ENCODE measurements at places on chromosomes 7 and 10.

GRCh38 chr7:137393570-137393969 lies 50.0 kb upstream of the PTN start:
- no peak for DNase-seq

GRCh38 chr7:140923358-140924006 lies 1.2 kb downstream of the BRAF start:
- no peak for DNase-seq

DNA sequence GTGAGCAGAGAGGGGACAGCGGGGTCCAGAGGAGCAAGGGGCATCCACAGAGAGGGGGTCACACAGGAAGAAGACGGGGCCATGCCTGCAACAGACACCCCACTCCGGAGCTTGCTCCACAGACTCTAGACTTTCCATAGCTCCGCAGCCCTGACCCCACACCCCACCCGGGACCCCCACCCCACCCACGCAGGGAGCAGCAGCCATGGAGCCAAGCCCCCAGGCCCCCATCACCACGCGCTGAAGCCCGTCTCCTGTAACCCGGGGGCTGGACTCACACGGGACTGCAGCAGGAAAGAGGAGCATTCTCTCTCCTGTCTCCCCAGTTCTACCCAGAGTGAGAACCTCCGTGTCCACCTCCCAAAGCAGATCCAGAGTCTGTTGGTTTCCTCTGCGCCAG lies 38.8 kb upstream of the ADGRA1 start:
- no peak for DNase-seq

- no peak for DNase-seq
These were observed 79.2 kb downstream of the SRPK2 start for GRCh38 chr7:105309235-105310169.

GRCh38 chr10:130479926-130480325 lies 343.7 kb downstream of the GLRX3 start:
- DNase-seq = no peak

DNA sequence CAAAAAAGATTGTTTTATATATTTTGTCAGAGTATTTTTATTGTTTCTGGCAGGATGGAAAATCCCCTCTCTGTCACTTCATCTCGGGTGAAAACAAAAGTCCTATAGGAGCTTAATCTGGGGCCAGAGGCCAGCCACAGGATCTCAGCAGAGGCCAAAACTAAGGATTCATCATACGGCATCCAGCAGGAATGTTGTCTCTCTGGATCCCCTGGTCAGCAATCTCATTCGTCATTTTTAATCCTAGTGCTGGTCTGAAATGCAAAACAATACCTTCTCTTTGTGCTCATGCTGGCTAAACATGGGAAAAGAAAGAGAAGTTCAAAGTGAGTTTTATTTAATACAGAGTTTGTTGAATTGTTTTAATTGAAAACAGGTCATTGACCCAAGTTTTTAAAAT lies 482.5 kb upstream of the AUTS2 start:
- DNase-seq = no peak

- DNase-seq = no peak
These were observed 19.4 kb upstream of the SRGN start for GRCh38 chr10:69068549-69068948.

DNA sequence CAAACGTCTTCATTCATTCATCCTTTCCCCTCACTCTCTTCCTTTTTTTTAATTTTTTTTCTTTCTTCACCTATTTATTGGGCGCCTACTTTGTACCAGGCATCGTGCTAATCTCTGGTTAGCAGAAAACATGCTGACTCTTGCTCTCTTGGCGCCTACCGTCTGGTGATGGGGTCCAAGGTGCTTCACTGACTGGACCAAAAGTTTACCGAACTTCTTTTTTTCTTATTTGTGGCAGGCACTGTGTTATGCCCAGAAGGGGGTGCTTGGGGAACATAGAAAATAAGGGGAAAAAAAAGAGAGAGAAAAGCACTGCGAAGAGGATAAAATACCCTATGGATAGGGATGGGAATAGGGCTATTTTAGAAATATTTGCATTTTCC lies 505 bp upstream of the FAM204A start:
- DNase-seq = no peak

DNA sequence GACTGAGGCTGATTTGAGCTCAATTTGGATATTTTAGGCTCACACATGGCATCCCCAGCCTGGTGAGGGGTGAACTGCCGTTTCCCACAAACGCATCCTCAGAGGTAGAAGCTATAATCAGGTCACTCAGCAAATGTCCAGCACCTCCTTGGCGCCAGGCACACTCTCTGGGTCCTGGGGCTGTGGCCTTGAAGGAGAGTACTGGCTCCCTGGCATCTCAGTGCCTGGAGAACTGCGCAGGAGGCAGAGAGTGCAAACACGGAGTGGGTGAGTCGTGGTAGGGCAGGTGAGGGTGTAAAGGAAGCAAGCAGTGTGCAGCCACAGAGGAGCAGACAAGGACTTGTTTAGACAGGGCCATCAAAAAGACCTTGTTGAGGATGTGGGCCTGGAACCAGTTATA lies 224.0 kb upstream of the ZNF32 start:
- DNase-seq = no peak

DNA sequence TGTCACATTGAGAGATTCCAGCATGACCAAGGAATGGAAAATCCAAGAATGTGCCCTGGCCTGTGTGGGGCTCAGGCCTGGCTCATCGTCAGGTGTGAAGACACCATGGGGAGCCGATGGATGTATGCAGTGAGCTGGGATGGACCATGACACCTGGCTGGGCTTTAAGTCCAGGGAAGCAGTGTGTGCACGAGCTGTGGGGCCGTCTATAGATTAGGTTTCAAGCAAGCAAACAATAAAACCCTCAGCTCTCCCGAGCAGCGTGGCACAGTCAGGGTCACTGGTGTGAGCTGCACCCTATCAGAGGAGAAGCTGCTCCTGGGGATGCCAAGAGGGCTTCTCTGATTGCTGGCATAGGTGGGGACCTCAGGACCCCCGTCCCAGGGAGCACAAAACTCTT lies 50.5 kb upstream of the DLG5 start:
- no peak for DNase-seq

DNA sequence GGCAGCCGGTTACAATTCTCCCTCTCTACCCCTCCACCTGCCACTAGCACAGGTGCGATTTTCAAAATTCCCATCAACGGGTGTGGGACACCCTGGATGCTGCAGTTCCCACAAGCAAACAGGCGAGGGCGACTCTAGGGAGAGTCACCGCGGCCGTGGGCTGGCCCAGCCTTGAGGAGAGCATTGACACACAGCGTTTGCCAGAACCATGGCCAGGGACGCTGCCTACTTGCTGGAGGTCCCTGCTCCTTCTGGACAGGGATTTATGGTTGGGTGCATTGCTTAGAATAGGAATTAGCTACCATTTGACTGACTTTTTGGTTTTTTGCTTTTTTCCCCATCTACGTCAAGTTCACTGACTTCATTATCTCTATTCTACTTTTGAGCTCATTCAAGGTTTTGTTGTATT lies 19.0 kb upstream of the CLDN4 start:
- DNase-seq = no peak

- no peak for DNase-seq
These were observed 45.1 kb downstream of the NOD1 start for GRCh38 chr7:30433506-30433905.

DNA sequence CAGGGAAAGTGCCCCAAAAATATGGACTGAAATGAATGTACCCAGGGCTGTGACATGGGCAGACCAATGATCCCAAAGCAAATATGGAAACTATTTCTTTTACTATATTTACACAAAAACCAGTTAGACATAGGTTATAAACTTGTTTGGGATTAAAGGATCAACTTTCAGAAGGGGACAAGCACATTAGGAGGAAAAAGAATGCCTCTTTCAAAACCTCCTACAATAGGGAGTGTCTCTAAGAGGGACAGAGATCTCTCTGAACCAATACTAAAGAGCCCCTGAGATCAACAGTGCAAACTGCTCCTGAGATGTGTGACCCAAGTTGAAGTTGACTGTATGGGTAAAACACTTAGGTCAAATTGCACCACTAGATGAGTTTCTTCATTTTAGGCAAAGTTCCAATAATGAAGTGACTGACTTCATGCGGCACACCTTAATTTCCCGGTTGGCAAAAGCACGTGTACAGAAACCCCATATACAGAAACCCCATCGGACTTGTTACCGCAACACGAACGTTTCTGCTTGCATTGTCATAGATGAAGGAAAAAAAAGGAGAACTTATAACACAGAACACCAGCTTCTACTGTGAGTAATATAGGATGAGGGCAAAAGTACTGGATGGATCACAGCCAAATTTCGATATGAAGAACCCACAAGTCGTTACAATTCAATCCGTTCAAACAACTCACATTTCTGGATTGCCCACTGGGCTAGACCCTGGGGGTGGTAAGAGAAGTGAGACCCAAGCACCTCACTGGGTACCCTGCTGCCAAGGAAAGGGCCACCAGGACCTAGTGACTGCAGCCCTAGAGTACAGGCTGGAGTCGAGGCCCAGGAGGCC lies 4.3 kb downstream of the SVIL start:
- no peak for DNase-seq

- DNase-seq = no peak
These were observed 56.2 kb downstream of the CREM start for GRCh38 chr10:35182631-35183510.

DNA sequence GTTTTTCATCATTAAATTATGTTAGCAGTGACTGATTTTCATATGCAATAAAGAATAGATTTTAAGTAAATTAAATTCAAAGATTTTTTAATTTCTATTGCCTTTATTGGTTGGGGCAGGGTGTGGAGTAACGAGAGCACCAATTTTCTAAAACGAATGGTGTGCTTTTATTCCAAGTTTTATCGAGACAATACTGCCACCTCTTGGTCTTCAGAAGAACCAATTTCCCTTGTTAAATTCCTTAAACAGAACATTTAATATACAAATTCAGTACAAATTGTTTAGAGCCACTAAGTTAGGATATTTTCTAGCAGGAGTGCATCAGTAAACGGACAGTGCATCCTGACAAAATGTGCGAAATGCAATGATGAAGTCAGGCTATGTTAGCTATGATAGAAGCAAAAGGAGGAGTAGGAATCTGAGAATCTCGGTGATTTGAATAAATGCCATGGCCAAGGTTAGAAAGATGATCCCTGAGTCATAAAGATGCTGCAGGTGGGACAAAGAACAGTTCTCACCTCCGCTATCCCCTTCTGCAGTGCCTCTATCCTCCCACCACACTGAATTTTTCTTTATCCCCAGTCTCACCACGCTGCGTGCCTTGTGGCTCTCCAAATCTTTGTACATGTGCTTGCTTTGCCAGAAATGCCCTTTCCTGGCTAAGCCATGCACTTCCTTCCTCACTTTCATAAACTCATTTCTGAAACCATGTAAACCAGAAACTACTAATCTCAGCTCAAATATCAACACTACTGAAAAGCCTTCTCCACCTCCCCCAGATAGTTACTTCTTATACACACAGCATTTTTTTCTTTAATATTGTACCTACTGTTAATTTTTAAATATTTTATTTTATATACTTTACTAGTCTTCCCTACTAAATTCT lies 31.9 kb upstream of the AGBL3 start:
- DNase-seq = no peak

DNA sequence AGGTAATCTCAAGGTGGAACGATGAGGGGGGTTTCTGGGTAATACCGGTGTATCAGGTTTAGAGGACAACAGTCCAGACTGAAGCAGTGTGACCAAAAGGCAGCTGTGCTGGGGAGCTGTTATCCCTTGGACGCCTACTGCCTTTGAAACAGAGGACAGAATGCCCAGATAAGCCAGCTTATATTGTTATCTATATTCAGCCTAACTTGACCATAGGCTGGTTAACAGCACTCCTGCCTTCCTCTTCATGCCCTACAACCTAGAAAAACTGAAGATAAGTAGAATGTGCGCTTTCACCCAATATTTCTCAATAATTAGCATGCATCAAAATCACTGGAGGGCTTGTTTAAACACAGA lies 44.9 kb downstream of the IL6 start:
- no peak for DNase-seq

DNA sequence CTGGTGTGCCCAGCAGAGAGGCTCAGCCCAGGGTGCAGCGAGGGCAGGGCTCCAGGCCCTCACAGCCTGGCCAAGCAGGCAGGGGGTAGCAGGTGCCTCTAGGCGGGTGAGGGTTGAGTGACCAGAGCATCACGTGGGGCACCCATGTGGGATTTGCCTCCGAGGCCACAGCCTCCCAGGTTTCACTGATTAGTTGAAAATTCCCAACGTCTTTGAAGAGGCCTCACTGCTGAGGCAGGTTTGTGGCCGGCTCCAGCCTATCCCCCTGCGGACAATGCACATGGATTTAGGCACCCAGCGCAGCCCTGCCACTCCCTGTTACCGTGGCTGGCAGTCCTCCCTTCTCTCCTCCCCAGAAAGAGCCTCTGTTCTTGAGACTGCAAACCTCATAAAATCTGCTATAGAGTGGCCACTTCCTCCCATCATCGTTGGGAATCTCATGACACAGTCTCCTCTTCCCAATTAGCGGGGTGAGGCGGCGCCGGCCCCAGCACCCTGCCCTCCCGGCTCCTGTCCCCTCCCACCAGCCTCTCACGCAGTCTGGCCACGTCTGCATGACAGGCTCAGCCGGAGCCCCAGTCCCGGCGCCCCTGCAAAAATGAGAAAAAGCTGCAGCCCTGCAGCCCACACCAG lies 10.8 kb downstream of the MYL10 start:
- no peak for DNase-seq

GRCh38 chr7:27168265-27168947 lies 3.1 kb upstream of the HOXA9 start:
- DNase-seq = no peak

- no peak for DNase-seq
These were observed 404.5 kb upstream of the ANKRD30A start for GRCh38 chr10:36720895-36721294.

- DNase-seq = no peak
These were observed 6.9 kb downstream of the FRAT2 start for GRCh38 chr10:97327348-97328294.

GRCh38 chr10:70907637-70908405 lies 19.5 kb upstream of the PCBD1 start:
- DNase-seq = no peak
